Activated CD4-positive, alpha-beta memory T cell treated with anti-CD3 and anti-CD28 coated beads, Interleukin-2, amount 10 ng/mL, durations not matched to agents 7 days and 5 days (primary cell): ENCODE measurements at places on chromosomes 2 and 18. TPM values are rescaled to one million over a fixed set of nuclear protein-coding genes. Genes with fewer than 3 reads are reported as not detected.
A peak's percentile ranks its signal among the peaks of the same experiment; 100 is the strongest.

GRCh38 chr18:907885-908757 lies 3.5 kb downstream of the ADCYAP1 start:
- DNase-seq = no peak

GRCh38 chr2:38155-38554 lies 8.2 kb downstream of the FAM110C start:
- DNase-seq = no peak

DNA sequence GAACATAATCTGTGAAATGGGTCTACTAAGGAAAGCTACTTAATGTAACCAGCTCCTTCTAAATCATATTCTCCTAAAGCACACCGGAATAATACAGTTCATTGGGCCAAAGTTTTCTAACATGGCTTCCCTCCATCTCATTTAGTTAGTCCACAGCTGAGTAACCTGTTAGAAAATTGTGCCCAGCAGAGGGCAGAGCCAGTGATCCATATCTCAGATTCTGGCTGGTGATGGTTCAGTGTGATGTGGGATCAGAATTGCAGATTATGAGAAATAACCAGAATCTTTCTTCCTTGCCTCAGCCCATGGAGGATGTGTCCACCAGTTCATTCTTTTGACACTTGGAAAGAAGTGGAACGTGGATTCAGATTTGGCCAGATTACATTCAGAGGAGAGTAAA lies 9.4 kb upstream of the CTLA4 start:
- peak; percentile 44 for DNase-seq

DNA sequence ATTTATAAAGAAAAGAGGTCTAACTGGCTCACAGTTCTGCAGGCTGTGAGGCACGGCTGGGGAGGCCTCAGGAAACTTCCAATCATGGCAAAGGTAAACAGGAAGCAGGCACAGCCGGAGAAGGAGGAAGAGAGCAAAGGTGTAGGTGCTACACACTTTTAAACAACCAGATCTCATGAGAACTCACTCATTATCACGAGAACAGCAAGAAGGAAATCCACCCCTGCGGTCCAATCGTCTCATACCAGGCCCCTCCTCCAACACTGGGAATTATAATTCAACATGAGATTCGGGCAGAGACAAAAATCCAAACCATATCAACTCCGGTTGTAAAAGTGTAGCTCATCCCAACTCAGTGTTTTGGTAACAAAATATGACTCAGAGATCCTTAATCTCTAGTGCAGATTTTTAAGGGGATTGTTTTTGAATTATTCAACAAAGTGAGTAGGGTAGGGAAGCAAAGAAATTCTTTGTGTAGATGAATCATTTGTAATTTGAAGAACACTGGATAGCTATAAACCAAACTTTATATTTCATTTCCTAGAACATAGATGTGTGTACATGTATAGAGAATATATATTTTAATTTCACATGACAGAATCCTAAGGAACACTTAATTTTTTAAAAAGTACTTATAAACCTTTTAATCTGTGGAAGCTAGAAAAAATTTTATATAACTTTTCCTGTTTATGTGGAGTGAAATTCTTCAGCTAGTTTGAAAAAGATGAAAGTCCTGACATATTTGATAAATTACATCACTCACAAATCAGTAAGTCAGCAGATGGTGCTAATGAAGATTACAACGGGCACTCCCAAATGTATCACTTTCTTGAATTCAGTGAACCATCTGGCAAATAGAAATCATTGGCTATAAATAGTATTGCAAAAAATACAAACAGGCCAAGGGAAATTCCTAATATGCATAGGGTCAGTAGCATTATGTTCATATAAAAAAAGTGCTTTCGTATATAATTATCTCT lies 130.1 kb downstream of the OLA1 start:
- DNase-seq = no peak

DNA sequence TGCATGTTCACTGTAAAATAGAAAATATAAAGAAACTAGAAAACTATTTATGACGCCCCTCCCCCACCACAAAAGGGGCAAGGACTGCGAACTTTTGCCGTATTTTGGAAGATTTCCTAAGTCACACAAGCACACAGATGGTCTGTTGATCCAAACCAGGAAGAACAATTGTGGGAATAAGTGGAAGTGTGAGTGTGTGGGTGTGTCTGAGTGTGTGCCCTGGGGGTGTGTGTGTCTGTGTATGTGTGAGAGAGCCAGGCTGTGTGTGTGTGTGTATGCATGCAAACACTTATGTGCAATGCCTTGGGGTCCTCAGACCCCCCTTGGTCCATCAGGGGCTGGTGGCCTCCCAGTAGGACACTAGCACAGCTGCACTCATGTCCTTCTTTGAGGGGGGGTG lies 43.1 kb downstream of the HPCAL1 start:
- DNase-seq = no peak

GRCh38 chr2:34851804-34852203 lies 1252.7 kb upstream of the FAM98A start:
- DNase-seq = no peak

GRCh38 chr2:30643674-30644073 lies 163.6 kb downstream of the CAPN13 start:
- no peak for DNase-seq

DNA sequence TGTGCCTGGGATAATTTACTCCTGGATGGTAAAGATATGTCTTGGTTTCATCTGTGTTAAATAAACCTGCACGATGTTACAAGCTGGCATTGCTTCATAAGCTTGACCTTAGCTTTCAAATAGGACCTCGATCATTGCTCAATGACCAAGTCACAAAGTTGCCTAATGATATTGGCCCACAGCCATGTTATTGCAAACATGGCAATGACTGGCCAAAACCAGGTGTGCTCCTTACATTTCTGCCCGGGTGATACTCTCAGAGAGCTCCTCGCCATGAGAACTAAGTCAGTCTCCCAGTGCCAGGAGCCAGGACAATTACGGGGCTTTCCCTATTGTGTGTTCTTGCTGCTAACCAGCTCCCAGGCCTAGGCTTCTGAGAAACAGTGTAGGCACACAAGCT lies 72.5 kb upstream of the CYP1B1 start:
- no peak for DNase-seq

The FAM98A gene
- 31.3 TPM for total RNA-seq

The PTH2R gene
- total RNA-seq = 0.10 TPM
